Kidney (tissue), 22 donors: ENCODE measurements at places on chromosomes 5 and 9.

DNA sequence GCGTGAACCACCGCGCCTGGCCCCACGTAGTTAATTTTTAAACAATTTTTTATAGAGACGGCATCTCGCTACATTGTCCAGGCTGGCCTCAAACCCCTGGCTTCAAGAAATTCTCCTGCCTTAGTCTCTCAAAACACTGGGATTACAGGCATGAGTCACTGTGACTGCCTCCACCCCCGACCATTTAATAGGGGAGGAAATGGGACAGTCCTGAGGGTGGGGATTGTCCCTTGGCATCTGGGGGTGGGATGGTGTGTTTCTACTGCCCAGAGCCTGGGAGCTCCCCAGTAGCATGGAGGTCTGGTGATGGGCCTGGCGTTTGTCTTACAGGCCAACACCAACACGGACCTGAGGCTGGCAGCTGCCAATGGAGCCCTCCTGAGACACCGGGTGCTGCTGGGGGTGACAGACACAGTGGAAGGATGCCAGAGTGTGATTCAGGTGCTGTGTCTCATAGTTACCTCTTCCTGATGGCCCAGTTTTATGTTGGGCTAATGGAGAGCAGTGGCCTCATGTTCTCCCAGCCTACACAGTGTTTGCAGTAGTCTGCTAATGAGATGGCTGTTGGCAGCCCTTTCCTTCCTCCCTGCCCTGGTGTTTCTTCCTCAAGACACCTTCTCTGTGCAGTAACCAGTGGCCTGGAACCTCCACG is 22.5 kb downstream of the TMEM268 start:
- no peak for DNase-seq

DNA sequence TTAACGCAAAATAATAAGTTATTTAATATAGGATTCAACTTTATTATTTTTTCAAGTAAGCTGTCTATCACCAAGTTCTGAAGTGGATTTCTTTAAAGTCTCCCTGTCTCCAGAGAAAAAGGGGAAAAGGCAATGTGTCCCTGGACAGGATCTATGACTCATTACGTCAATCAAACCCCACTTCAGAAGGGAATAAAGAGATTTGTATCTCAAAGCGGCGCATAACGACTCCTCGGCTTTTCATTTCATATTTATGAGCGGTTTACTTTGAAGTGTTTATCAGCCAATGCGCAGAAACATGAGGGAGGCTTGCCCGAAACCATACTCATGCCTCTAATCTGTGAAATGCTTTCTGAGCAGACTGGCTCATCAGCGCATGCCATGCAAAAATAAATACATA is 938.6 kb upstream of the WWC1 start:
- DNase-seq: no peak

DNA sequence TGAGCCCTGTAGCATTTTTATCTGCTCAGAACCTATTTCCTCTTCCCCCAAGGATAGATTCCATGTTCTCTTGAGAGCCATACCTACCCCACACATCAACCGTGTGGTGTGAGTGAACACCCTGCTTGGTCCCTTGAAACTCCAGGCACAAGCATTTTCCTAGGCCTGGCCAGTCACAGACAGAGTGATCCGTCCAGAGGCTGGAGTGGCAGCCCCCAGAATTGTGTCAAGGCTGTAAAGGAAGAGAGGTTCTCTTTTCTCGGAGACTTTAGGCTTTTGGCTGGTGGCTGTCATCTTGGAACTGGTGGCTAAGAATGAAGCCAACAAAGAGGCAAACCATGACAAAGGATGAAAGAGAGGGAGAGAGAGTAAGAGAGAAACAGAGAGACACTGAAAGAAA is 66.0 kb downstream of the ARHGEF37 start:
- no peak for DNase-seq

DNA sequence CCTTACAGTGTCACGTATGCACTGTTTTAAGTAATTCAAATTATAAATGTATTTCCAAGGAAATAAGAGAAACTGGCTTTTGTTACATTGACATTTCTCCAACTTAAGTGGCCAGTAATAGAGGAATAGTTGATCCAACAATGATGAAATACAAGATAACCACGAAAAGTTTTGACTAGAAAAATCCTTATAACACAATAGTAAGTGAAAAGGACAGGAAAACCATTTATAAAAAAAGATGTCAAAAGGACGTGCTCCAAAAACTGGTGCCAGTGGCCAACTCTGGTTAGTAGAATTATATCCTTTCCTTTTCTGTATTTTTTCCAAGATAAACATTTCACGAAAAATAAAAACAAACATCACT is 210.9 kb downstream of the GAPVD1 start:
- no peak for DNase-seq

- DNase-seq: no peak
Observed at GRCh38 chr9:83280268-83280667, 217.3 kb upstream of the RASEF start.

DNA sequence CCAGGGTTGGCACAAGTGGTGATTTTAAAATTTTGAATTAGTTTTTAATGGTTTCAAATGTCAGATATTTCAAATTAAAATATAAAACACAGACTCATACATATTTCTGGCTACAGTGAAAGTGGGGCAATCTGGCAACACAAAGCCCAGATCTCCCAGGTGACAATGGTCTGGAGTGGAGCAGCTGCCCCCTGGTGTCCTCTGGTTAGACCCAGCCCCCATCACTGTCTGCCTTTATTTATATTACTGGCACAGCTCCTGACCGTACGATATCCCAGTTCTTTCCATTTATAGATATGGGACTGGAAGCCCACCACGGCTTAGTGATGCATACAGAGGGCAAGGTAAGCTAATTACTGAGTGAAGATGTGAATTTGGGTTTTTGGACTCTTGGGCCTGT is 37.3 kb downstream of the MACIR start:
- DNase-seq: no peak

GRCh38 chr5:133523961-133524586 is 88.3 kb downstream of the FSTL4 start:
- no peak for DNase-seq

DNA sequence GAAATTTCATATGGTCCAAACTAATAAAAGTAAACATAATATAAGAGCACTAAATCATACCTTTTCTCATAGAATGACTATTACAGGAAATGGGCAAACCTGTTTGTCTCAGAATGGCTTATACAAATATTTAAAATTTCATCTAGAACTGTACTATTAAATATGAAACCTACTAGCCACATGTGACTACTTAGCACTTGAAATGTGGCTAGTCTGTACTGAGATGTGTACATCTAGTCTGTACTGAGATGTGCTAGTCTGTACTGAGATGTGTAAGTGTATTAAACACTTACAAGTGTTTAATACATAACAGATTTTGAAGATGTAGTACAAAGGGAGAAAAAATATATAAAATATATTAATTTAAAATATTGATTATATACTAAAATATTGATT is 22.4 kb downstream of the ABITRAM start:
- no peak for DNase-seq

DNA sequence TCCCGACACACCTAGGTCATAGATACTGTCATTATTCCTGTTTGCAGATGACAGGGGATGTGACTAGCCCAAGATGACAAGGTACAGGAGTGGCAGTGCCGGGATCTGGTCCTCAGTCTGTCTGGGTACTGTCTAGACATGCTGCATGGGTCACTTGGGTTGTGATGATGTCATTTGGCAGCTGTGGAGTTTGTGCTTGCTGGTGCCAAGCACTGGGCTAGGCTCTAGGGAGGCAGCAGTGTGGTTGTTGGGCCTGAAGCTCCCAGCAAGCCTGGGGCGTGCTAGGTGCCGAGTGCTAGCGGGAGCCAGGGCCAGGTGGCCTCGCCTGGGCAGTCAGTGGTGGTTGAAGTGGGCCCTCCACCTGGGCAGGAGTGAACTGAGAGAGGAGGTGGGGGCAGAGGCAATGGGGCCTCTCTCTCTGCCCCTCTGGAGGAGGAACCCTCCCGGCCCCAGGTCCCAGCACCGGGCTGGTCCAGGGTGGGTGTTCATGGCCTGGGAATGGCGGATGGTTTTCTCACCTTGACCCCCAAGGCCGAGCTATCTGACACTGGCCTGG is 8.8 kb upstream of the ASB6 start:
- DNase-seq: no peak

DNA sequence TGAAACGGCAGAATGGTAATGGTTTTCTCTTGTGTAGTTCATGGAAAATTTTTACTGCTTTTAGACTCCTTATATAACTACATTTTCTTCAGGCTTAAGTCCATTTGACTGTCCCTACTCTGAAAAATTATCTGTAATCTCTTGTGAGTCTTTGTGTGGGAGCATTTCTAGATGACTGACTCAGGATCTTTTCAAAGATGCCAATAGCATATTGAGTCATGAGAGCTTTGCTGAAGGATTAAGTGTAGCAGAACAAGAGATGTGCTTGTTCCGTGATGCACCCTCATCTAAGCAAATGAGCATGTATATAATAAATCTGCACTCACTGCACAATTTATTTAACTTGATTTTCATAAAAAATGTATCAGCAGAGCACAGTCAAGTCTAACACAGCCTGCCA is 298.7 kb upstream of the CDH6 start:
- DNase-seq: no peak

DNA sequence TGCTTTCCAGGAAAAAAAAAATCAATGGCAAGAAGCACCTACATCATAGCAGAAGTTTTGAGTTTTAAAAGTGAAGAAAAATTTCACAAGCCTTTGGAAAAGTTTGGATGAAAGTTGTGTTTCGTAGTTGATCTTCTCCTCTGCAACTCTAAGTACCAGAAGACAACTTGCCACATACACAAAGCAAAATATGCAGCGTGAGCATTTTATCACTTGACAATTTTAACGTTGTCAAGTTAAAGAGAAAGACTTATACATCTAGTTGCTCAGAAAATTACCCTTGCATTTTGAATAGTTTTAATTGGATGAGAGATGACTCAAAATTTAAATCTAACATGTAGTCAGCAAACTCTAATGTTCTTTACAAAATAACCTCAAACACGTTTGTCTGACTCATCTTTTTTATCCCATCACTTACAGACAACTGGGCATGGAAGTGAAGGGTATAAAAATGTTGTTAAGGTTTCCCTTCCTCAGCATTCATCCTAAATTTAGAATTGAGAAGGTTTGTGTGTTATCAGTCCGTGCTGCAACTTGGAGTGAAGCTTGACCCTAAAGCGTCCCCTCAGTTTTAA is 213.4 kb downstream of the MARCHF11 start:
- DNase-seq: no peak

GRCh38 chr5:143314099-143314498 is 89.4 kb downstream of the NR3C1 start:
- no peak for DNase-seq

DNA sequence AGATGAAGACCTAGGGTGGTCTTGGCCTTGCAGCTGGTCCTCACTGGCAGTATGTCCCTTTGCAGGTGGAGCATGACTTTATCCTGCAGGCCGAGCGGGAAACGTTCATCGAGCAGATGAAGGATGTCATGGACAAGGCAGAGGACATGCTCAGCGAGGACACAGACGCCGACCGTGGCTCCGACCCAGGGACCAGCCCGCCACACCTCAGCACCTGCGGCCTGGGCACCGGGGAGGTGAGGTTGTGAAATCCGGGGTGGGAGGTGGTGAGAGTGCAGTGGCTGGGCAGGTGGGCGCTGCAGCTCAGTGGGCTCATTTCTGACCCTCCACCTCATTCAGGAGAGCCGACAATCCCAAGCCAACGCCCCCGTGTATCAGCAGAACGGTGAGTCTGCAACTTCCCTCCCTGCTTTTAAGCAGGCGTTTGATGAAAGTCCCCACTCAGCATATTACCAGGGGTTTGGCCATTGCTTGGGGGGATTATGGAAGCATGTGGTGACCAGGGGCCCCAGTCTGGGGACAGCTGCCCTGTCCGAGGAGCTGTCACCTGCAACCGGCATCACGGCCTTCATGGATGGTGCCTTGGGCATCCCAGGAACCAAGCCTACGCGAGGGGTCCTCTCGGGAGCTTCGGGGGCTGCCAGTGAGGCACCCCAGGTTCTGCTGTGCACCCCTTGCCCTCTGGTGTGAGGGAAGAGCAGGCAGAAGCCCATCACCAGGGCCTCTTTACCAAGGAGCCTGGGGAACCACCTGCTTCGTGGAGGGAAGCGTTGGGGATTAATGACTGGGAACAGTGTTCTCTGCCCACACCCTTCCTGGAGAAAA is 84.0 kb downstream of the WNK2 start:
- DNase-seq: no peak

DNA sequence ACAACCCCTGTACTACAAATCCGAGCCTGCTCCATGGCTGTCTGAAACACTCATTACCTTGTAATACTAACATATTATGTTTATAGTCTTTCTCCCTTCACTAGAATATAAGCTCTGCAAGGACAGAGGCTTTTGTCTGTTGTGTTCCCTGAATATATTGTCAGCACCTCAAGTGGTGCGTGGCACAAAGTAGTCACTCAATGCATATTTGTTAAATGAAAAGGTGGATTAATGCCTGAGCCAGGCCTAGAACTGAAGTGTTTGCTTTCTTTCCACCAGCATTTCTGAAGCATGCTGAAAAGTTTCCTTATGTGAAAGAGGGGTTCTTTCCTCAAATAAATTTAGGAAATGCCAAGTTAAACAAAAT is 36.3 kb downstream of the ELL2 start:
- no peak for DNase-seq

DNA sequence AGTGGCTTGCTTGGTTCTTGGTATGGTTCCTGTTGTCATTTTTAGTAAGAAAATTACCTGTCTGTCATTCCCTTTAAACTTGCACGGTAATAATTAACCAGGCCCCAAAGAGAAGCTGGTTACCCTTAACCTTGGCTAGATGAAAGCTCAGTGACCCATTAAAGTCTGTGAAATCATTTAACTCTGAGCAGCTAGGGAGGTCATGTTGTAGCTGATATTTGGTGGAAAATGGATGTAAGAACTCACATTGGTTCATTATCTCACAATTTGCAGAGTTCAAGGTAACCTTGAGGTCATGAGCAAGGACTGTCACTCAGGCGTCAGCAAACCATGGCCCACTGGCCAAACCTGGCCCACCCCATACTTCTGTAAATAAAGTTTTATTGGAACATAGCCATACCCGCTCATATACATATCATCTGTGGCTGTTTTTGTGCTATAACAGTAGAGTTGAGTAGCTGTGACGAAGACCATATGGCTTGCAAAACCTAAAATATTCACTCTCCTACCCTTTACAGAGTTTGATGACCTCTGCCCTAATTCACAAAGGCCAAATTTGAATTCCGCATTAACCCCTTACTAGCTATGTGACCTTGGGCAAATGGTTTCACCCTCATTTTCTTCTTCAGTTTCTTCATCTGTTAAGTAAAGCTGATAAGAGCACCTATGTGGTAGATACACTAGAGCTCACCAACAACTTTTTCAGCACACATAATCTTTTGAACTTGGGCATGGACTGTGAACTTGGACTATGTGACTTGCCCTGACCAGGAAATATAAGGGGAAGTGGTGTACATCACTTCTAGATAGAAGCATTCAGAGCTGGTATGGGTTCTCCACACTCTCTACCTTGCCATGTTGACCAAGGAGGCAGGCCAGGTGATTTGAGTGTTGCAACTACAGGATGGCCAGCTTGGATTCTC is 61.5 kb upstream of the CPEB4 start:
- peak; percentile 73 for DNase-seq

- DNase-seq: no peak
Observed at GRCh38 chr9:79685577-79685976, 113.8 kb downstream of the TLE4 start.

- no peak for DNase-seq
Observed at GRCh38 chr5:179405054-179405416, 59.8 kb upstream of the ADAMTS2 start.
